ENCODE measurements at places on chromosomes 2 and 18. TPM values are rescaled to one million over a fixed set of nuclear protein-coding genes. Genes with fewer than 3 reads are reported as not detected.

- no peak for DNase-seq
These were observed 88.8 kb downstream of the CD226 start for GRCh38 chr18:69858897-69859296.

- no peak for DNase-seq
These were observed 114.8 kb downstream of the ZNF516 start for GRCh38 chr18:76380127-76380729.

DNA sequence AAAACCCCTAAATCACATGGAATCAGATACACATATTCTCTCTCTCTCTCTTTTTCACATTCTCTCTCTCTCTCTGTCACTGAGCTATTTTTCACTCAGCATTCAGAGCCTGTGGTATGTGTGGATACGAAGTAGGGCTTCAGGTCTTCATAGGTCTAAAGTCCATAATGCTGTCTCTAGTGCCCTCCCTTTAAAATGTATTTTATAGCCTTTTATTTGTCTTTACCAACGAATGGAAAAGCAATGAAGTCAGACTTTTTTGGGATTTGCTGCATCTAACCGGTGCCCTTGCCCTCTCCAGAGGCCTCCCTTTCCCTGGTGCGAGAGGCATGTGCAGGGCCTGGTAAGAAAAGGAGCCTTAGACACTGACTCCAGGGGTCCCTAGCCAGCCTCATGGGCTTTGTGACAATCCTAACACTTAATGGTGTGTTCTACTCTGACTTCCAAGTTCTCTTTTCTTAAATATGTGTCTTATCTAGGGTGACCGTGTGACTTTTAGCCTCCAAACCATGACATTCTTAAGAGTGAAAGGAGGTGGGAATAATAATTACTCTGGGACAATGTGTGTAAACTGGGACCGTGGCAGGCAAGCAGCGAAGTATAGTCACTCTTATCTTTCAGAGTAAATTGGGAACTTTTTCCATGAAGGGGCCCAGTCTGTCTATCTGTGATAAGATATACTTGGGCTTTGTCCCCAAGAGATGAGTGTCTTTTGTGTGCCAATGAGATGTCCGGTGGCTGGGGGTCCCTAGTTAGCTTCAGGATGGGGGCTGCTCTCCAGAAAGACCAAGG is 101.1 kb downstream of the B3GNT2 start:
- DNase-seq: no peak

DNA sequence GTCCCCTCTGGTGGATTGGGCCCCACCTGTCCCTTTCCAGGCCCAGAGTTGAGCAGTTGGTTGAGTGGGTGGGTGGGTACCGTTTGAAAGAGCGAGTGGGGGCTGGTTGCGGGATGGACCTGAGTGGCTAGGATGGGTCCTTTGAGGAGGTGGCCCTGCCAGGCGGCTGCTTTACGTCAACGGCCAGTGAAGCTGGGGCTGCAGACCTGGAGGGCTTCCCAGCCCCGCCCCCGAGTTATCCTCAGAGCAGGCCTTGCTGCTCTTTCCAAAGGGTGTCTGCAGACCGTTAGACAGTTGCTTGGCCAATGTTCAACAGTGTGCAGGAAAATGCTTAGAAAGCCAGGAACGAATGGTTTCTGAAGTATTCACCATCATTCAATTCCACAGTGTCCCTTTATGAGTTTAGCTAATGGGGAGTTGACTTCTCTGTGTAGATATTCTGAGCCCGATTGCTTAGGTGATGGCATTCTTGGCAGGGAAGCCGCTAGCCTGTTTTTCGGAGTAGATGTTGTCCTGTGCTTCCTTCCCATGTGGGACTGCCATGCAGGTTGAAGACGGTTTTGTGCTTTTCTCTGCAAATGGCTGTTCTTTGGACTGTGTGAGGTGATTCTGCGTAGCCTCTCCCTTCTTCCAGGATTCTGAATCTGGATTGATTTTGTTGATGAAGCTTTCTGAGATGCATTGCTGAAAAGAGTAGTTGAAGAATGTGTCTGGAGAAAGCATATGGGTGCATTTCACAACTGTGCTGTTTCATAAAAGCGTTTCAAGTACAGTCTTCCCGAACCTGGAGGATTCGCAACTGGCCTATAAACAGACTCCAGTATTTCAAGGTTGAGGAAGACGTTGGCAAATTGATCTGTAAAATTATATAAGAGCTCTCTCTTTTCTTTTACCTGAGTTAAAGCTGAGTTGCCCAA is 45.8 kb downstream of the LDLRAD4 start:
- no peak for DNase-seq

GRCh38 chr2:65765376-65765775 is 333.0 kb upstream of the SPRED2 start:
- DNase-seq: no peak

- no peak for DNase-seq
These were observed 60.4 kb upstream of the COPS8 start for GRCh38 chr2:237025090-237025865.

- no peak for DNase-seq
These were observed 543.9 kb upstream of the LINC00305 start for GRCh38 chr18:64692826-64693225.

GRCh38 chr2:168471163-168471475 is 15.0 kb downstream of the CERS6 start:
- DNase-seq: no peak

DNA sequence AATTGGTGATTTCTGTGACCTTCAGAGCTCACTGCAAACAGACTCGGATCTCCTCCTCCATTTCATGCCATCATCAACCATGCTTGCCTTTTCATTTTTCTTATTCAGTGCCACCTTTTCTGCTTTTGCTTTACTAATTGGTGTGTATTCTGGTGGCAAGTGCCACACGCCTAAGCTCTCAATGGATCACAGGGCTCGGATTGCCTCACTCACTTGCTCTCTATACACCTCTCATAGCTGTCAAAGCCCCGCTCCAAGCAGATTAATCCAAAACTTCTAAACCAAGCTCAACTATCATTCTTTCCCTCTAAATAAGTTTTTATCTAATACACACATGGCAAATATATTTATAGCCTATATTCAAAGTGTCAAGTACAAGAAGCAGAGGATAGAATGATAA is 86.4 kb downstream of the PLEKHM3 start:
- DNase-seq: no peak

- no peak for DNase-seq
These were observed 363.7 kb upstream of the CHAC2 start for GRCh38 chr2:53403792-53404413.

GRCh38 chr2:101047075-101047766 is 45.1 kb downstream of the RPL31 start:
- DNase-seq: no peak

Gene HOXD9
- not detected for total RNA-seq

Gene IL36A
- not detected for total RNA-seq

- DNase-seq: no peak
These were observed 78.4 kb upstream of the CYP1B1 start for GRCh38 chr2:38154395-38154794.

Gene MOCOS
- total RNA-seq: 2.0 TPM

Gene IL36G
- total RNA-seq: not detected

Gene IL36B
- not detected for total RNA-seq

DNA sequence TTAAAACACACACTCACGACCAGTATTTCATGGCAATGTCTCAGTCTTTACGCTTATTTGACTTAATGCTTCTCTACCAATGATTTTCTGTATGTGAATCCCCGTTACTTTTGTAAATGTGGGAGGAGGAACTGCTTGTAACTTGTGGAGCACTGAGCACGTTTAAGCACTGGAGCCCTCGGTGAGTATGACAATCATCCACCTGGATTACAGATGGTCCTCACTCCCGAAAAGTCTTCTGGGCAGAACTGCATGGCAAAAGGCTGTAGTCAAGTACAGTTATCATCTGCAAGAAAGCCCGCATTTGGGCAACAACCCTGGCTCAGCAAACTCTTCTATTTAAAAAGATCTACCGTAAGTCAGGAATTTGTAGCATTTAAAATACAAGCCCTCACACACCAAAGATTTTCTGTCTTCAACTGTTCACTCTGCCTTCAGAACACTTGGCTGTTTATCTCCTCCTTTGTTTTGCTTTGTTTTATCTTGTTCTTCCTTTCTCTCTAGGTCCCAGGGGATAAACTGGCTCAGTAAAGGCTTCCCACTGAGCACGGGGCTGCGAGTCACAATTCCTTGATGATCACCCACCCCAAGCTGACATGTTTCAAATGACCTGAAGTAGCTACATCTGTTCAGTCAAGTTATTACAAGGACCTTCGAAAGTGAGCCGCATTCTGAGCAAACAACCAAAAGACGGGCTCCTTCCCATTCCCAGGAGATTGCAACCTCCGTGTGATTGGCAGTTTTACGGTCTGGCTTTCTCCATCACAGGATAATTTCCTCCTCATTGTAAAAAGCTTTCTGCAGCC is 102.2 kb downstream of the DLGAP1 start:
- no peak for DNase-seq

Gene COL4A4
- 0.44 TPM for total RNA-seq

Gene NGEF
- 0.71 TPM for total RNA-seq

Gene CDK15
- total RNA-seq: not detected

DNA sequence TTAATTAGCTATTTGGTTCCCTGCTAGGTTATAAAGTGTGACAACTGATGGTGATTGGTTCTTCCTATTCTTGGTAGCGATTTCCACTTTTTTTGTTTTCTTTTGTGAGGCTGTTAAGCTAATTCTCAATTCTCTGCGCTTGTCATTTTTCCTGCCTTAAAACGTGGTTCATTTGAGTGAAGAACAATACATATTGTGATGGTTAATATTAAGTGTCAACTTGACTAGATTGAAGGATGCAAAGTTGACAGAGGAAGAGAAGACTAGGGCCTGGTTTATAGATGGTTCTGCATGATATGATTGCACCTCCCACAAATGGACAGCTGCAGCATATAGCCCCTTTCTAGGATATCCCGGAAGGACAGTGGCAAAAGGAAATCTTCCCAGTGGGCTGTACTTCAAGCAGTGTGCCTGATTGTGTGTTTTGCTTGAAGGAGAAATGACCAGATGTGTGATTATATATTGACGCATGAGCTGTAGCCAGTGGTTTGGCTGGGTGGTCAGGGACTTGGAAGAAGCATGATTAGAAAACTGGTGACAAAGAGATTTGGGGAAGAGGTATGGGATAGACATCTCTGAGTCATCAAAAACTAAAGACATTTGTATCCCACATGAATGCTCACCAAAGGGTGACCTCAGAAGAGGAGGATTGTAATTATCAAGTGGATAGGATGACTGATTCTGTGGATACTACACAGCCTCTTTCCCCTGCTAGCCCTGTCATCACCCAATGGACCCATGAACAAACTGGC is 39.4 kb upstream of the ZNF804A start:
- DNase-seq: no peak

- DNase-seq: no peak
These were observed 122.1 kb downstream of the ARL4C start for GRCh38 chr2:234374736-234375135.

DNA sequence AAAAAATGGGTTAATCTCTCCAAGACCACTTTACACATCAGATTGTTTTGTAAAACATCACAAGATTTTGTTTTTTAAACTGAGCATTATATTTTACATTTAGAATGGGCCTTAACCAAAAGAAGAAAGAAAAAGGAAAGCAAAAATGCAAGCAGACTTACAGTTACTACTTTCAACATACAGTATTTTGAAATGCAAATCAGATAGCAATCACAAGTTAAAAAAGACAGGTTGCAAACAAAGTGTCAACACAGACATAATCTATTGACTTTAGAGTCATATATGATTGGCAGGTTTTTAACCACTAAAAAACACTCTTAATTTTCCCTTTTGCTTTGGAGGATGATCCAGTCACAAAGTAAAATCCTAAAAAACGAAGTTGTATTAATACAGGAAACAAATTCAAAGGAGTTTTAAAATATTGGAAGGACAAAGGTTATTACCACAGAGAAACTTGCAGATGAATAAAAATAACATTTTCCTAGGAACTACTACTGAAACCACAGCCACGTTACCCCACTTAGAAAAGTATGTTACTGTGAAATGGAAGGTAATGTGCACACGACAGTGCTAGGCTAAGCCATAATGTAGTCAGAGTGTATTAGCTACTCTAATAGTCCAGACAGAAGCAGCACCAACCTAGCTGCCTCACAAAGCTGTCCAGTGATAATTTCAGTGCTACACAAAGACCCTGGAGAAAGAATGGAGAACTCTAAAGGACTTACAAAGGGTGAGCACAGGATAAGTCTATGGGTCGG is 22.9 kb downstream of the DARS1 start:
- no peak for DNase-seq

Data from progenitor cell of endocrine pancreas (in vitro differentiated cells).